Activated T-helper 9 cell treated with anti-CD3 and anti-CD28 coated beads, Interleukin-2, amount 50 U/mL, for 16 hours (primary cell): ENCODE measurements at places on chromosomes 7 and 10.

DNA sequence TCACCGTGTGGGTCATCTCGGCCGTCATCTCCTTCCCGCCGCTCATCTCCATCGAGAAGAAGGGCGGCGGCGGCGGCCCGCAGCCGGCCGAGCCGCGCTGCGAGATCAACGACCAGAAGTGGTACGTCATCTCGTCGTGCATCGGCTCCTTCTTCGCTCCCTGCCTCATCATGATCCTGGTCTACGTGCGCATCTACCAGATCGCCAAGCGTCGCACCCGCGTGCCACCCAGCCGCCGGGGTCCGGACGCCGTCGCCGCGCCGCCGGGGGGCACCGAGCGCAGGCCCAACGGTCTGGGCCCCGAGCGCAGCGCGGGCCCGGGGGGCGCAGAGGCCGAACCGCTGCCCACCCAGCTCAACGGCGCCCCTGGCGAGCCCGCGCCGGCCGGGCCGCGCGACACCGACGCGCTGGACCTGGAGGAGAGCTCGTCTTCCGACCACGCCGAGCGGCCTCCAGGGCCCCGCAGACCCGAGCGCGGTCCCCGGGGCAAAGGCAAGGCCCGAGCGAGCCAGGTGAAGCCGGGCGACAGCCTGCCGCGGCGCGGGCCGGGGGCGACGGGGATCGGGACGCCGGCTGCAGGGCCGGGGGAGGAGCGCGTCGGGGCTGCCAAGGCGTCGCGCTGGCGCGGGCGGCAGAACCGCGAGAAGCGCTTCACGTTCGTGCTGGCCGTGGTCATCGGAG is 1.8 kb downstream of the ADRA2A start:
- no peak for DNase-seq

GRCh38 chr10:110758128-110758765 is 113.5 kb upstream of the PDCD4 start:
- DNase-seq: no peak

- no peak for DNase-seq
These were observed 82.6 kb downstream of the PRPF18 start for GRCh38 chr10:13669182-13669855.

DNA sequence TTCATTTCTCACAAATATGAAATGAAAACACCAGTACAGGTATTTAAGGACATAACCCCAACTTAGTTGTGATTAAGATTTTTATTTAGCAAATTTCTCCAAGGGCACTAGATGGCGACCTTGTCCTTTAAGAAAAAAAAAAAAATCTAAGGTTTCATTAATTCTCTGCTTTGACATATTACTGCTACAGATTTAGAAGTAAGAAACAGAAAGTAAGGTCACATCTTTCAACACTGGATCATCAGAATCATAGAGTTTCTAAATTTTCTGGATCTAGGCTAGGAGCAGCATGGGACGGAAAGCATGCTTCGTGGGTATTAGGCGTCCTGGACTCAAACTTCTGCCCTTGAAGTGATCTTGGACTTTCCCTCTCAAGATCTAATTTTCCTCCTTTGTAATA is 85.5 kb upstream of the PRKG1 start:
- DNase-seq: no peak

GRCh38 chr10:32605787-32606186 is 159.8 kb downstream of the CCDC7 start:
- DNase-seq: no peak

- no peak for DNase-seq
These were observed 102.2 kb upstream of the ANKRD1 start for GRCh38 chr10:91022924-91023699.

GRCh38 chr7:25978466-25978865 is 173.5 kb upstream of the NFE2L3 start:
- no peak for DNase-seq

DNA sequence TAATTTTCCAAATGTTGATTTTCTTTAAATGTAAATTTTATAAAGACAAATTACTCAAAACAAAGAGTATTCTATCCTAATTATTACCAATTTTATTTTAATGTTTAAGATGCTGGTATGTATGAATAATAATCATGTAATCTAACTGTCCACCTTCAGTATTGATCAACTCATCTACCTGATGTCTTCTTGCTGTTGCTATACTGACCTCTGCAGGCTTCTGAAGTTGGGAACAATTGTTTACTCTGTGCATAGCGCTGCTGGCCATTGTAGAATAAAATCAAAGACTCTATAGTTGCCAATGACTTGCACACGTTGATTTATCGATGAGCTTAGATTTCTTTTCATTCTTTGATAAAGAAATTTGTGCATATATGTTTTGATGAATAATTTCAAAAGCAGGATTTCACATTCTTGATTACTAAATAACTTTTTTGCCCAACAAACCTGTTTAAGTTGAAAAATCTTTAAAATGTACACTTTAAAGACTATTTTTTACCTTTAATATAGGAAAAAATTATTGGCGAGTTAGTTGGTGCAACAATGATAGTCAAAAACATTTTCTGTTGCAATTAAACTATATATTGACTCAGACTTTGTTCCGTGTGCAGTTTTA is 282.3 kb downstream of the TFEC start:
- DNase-seq: no peak

DNA sequence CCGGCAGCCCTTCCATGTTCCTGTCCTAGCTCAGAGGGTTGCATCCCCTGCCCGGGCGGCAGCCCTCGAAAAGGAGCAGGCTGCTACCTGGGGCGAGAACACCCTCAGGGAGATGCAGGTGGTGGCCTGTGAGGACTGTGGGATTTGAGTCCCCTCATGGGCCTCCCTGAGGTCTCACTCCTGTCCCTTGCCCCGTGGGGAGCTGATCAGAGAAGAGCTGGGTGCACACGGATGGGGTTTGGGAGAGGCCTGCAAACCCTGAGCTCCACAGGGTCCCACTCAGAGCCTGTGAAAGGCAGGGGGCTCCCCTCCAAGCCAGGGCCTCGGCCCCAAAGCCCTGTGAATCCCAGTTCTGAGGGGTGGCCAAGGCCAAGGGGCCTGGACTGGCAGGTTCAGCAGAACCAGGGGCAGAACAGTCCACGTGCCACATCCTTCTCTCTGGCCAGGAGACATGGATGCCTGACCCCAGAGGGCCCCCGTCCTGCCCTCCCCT is 424 bp upstream of the CYP2W1 start:
- no peak for DNase-seq

DNA sequence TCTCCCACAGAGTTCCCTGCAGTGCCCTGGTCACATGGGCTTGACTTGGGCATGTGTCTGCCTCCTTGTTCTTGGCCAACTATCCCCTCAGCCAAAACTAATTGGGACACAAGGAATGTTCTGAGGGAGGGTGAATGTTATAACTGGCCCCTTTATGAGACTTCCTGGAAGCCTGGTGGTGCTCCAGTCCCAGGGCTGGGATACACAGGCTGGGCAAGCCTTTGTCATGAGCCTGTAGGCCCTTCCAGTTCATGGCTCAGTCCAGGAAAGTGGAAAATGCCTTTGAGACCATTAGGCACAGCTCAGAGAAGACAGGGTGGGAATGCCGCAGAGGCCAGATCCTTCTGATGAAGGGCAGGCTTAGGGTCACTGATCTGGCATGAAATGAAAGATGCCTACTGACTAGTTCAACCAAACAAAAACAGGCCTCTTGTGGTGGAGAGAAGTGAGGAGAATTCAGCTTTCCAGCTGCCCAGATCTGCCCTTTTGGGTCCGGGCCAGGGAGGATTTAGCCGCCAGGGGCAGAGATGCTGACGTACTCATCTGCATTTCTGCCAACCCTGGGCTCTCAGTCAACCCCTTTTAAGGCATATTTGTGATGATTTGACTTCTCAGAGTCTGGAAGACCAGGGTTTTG is 961.5 kb downstream of the KCNMA1 start:
- no peak for DNase-seq

DNA sequence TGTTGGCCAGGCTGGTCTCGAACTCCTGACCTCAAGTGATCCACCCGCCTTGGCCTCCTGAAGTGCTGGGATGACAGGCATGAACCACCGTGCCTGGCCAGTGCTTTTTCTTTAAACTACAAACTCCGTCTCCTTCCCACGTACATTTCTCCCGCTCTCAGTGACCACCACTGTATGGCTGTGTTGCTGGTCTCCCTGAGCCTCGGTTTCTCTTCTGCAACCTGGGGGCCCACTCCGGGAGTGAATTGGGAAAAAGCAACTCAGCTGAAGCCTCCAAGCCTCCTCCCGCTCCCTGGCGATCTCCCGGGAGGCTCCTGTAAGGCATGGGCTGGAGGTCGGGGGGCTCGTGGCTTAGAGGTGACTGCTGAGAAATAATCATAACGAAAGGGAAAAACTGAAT is 136.3 kb downstream of the ELFN1 start:
- no peak for DNase-seq

GRCh38 chr10:12670004-12670403 is 320.7 kb downstream of the CAMK1D start:
- DNase-seq: no peak

DNA sequence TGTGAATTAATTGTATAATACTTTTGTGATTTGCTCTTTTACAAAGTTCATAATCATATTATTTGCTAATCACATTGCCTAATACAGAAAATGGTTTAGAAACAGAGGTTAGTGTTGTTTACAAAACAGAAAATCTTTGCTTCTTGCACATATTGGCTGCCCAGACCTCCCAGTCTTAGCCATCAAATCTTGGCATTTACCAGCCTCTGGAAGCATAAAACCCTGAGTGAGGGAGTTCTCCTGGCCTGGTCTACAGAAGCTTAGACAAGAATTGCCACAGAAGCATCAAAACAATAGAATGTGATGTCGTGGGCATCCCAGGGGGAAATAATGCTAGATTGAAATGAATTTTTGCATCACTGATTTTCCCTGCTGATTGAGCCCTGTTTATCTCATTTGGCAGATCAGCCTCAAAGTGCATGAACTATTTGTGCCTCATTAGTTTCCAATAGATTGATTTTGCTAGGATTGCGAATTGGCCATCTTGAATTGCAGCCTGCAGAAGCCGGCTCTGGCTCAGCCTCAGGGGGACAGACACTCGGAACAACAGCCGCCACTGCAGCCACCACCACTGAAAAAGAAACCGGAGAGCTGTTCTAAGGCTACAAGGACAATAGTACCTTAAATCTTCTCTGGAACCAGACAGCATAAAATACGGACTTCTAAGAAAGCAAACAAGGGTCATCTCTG is 11.1 kb upstream of the SORBS1 start:
- no peak for DNase-seq

GRCh38 chr7:39085590-39086049 is 107.9 kb downstream of the POU6F2 start:
- DNase-seq: no peak

DNA sequence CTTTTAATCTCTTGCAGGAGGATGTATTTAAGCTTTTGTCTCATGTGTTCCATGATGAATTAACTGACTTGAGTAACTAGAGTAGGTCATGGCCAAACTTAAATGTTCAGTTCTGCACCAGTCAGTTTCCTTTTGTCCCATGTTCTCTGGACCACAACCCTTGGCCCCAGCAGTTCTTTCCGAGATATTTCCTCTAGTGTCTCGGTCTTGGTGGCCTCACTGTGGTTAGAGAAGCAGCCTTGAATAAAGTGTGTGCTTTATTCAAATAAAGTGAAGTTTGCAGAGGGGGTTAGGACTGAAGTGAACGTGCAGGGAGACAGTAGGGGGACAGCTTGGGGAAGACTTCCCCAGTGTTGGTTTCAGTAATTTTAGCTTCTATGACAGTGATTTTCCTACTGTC is 9.3 kb downstream of the ZNF212 start:
- no peak for DNase-seq

DNA sequence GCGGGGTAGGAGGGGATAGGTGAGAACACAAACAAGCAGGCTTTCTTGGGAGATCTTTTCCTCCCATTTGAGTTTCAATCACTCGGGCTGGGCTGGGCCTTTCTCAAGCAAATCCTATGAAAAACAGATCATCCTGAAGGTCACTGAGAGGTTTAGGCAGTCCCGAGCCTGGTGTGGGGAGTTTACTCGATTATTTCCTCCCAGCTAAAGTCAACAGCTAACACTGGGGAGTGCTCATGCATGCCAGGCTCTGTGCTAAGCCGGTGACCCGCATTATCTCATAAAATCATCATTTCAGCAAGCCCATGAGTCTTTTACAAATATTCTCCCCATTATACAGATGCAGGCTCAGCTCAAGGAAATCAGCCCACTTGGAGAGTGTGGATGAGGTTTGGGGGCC is 85.0 kb upstream of the PAX2 start:
- no peak for DNase-seq

GRCh38 chr10:114060456-114060855 is 16.8 kb downstream of the ADRB1 start:
- no peak for DNase-seq

GRCh38 chr10:125878957-125879835 is 1.9 kb downstream of the DHX32 start:
- no peak for DNase-seq

DNA sequence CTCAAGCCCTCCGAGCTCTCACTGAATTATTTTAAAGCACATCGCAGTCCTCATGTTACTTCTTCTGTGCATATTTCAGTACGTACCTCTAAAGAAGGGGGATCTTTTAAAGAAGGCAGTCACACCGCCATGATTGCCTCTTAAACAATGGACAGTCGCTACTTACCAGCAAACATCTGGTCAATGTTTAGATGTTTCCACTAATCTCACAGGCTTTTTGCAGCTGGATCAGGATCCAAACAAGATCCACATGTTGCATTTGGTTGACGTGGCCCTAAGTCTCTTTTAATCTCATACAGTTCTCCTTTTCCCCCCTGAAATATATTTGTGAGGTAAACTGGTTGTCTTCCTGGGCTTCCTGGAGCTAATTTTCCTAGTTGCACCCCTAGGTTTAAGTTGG is 50.0 kb downstream of the PRF1 start:
- DNase-seq: no peak

DNA sequence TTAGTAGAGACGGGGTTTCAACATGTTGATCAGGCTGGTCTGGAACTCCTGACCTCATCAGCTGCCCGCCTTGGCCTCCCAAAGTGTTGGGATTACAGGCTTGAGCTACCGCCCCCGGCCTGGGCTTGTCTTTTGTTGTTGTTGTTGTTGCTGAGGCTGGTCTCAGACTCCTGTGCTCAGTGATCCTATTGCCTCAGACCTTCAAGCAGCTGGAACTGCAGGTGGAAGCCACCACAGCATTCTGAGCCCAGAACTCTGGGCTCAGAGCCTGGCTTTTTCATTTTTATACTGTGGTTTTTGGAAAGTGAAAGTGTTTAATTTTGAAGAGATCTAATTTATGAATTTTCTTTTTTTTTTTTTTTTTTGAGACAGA is 16.2 kb upstream of the DNAJB6 start:
- no peak for DNase-seq

DNA sequence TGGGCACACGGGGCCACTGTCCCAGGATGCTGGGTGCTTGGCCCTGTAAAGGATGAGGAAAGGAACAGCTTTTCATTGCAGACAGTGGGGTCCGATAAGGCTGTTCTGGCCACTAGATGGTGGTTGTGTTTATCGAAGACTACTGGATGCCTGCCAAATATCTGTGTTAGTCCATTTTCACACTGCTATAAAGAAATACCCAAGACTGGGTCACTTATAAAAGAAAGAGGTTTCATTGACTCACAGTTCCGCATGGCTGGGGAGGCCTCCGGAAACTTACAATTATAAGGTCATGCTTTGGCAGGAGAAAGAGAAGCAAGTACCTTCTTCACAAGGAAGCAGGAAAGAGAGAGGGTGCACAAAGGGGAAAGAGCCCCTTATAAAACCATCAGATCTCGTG is 32.2 kb upstream of the GARS1 start:
- no peak for DNase-seq

GRCh38 chr10:48274636-48275035 is at the start of gene FRMPD2:
Gene FRMPD2, minus strand, starts transcription at chr10:48274696. Its CDS starts 129 bp downstream, at chr10:48274567.
- DNase-seq: no peak
